Smooth muscle cell of trachea (primary cell): ENCODE measurements at places on chromosomes 1 and 21. TPM values are rescaled to one million over a fixed set of nuclear protein-coding genes. Genes with fewer than 3 reads are reported as not detected.

The PERM1 gene
- under 0.01 TPM in 1 of 2 replicates, not detected in the other for total RNA-seq

The APCS gene
- total RNA-seq = not detected in 2 replicates

The GFI1 gene
- total RNA-seq = 0.15 TPM in 1 of 2 replicates, not detected in the other

The CD160 gene
- total RNA-seq = not detected in 2 replicates

The B3GALT5 gene
- 0.15 and 0.17 TPM in 2 replicates for total RNA-seq

The MACO1 gene
- 14.0 and 14.4 TPM in 2 replicates for total RNA-seq

The AADACL3 gene
- total RNA-seq = not detected in 2 replicates

The PDC gene
- total RNA-seq = not detected in 2 replicates

The CD34 gene
- 0.17 and 0.29 TPM in 2 replicates for total RNA-seq

The FCRL6 gene
- total RNA-seq = not detected in 2 replicates
